Stimulated activated CD8-positive, alpha-beta memory T cell treated with anti-CD3 and anti-CD28 coated beads, Interleukin-4, amount 100 ng/mL, for 4 hours (primary cell): ENCODE measurements at places on chromosomes 5 and 9.

DNA sequence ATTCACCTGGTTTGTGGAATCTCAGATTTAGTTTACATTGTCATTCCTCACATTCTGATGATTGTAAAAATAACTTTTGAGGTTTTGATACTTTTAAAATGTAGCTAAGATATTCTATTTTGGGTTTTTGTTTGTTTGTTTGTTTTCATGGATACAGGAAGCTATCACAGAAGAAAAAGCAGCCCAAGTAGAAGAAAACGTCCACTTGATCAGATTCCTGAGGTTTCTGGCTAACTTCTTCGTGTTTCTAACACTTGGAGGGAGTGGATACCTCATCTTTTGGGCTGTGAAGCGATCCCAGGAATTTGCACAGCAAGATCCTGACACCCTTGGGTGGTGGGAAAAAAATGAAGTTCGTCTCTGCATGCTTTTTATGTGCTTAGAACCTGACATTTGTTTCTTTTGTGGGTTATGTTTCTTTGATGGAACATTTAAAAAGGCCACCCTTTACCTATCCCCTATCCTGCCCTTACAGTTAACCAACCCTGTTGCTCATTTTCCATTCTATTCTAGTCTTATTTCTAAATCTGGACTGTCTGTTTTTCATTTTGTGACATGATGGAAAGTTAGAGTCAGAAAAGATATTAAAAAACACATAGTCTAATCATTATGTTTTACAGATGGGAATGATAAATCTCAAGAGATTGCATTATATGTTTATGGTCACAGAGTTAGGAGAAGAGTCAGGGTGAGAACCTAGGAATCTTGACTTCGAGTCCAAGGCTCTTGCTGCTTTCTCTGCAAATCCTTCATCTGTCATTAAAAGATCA lies 163.7 kb downstream of the ALDH1A1 start:
- DNase-seq: no peak

- DNase-seq: no peak
Observed at GRCh38 chr5:141389153-141390042, 1.9 kb downstream of the PCDHGB4 start.

- DNase-seq: no peak
Observed at GRCh38 chr9:135040892-135041291, 46.6 kb upstream of the OLFM1 start.

DNA sequence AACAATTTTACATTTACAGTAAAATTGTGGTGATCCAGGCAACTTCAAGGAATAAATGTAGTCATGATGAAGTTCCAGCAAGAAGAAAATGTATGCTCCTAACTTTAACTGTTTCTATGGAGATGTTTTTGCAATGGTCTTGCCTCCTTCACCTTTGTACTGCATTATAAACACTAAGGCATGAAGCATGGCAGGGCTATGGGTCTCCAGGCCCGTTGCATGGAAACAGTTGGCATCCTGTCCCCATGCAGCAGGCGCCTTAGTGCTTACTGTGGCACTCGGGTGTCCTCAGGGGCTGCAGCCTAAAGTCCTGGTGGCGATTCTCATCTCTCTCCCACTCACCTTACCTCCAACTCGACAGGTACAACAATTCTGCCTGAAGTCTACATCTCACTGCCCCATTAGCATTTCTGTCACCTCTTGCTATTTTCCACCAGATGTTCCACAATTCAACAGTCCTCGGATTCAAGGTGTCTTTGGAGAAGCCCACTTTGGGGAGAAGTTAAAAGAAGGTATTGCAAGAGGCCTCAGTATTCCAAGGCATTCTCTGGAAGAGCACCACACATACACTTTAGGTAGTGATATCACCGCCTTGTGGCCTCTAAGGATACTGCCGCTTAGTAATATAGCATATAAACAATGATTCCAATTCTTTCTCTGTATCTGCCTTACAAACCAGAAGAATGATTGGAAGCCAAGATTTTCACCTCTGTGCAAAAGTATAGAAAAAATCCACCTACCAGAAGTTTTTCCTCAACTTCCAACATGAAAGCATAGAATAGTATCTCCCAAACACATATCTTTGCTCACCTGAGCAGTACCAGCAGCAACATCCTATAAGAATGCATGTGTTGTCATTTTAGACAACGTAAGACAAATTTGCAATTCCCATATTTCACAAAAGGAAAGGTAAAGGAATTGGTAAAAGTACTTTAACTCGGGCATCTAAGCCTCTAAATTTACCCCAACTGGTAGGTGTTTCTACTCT lies 5.1 kb downstream of the LIFR start:
- DNase-seq: no peak

DNA sequence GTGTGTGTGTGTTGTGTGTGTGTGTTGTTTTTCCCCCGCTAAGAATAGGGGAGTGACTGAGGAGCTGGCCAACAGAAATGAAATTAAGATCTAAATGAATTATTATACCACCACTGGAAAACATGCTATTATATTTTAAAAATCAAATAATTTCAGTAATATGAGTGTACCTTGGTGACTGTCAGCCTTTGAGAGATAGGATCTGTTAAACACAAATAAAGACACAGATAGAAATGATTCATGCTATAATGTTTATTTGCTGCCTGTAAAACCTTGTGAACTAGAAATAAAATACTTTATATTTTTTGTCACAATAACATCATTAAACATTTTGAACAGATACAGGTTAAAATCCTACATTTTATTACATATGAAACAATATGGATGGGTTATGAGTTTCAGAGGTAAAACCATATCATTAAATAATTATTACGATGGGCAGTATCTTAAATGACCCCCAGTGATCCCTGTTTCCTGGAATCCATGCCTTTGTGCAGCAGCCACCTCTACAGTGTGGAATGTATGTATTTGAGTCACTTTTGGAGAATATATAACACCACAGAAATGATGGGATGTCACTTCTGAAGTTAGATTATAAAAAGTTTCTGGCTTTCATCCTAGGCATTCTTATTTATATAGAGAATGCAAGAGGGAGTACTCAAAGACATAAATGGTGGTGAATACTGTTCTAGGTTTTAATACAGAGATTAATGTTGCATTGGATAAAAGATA lies 617.2 kb downstream of the CDH18 start:
- DNase-seq: no peak

DNA sequence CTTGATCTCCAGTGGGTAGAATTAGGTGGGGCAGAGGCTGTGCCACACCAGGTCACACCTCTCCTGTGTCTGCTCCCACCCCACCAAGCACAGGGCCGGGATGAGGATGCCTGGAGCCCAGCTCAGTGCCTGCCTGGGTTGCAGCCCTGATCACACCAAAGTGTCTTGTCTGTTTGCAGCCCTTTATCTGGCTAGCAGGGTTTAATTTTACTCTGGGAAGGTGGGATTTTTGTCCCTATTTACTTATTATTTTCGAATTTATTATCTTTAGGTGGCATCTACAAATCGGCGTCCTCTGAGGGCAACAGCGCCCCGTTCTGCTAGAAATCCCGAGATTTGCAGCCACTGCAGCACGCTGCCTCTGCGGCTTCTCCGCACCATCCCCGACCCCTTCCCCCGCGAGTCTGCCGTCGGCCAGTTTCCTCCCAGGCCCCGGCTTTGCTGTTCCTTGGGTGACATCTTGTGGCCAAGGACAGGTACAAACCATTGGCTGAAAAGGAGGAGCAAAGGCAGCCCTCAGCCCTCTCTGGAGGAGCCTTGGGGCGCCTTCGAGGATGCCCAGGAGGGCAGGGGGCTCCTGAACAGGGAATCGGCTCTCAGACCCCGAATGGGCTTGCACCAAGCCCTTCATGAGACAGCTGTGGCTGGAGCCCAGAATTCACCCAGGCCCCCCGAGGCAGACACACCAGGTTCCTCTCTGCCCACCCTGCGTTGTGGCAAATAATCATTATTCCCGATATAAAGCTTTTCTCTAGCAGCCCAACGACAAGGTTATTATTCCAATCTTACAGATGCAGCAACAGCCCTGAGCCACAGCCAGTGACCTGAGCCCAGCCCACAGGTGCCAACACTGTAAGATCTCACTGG lies 113.0 kb downstream of the GAPVD1 start:
- peak; percentile 30 for DNase-seq

- DNase-seq: no peak
Observed at GRCh38 chr5:136137497-136138220, 5.0 kb downstream of the SMAD5 start.

DNA sequence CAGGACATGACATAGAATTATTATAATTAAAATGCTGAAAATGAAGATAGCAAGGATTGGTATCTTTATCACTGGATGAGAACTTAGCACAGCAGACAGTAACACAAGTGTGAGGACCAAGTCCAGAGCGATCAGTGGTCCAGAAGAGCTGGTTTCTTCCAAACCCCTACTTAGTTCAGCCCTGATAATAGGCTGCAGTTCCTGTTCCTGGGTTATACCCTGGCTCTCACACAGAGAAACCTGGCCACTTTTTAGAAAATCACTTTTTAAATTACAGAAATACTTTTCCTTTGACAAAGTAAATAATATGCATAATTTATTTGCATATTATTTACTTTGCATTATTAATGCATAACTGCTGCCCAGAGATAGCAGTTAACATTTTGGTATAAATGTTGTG lies 40.3 kb downstream of the CYSTM1 start:
- DNase-seq: no peak

DNA sequence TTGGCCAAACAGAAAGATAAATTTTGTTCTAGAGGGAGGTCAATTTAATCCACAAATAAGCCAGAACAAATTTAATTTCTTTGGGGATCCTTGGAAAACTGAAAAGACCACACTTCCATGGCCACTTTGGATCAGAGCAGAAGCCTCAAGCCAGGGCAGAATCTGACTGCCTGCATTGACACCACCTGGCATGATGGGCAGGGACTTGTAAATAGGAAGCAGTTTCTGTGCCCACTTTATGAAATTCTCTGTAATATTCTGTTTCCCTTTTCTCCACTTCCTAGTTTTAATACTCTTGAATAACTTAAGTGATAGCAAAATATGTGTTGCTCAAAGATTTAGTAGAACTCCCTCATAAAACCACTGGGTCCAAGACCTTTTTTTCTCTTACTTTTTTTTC lies 6.7 kb upstream of the TMEM252 start:
- no peak for DNase-seq

- DNase-seq: no peak
Observed at GRCh38 chr5:172188893-172189692, 1.1 kb upstream of the STK10 start.

- DNase-seq: no peak
Observed at GRCh38 chr5:160970605-160971191, 118.7 kb upstream of the ATP10B start.

GRCh38 chr5:135466178-135467050 lies 14.3 kb upstream of the TIFAB start:
- DNase-seq: no peak

DNA sequence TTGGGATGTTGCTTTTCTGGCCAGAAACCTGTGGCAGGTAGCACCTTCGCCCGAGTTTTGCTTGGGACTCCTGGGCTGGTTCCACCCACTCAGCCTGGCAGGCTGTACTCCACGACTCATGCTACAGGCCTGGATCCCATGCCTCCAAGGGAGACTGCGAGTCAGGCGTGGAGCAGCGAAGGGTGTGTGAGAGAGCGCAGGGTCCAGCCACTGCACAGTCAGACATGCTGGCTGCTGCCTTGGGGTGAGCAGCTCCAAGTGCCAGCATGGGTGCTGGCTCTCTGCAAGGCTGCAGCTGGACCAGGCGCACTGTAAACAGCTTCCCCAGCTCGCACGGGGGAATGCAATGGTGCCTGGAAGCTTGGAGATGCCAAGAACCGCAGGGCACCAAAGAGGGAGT lies 249.6 kb upstream of the EDIL3 start:
- no peak for DNase-seq

DNA sequence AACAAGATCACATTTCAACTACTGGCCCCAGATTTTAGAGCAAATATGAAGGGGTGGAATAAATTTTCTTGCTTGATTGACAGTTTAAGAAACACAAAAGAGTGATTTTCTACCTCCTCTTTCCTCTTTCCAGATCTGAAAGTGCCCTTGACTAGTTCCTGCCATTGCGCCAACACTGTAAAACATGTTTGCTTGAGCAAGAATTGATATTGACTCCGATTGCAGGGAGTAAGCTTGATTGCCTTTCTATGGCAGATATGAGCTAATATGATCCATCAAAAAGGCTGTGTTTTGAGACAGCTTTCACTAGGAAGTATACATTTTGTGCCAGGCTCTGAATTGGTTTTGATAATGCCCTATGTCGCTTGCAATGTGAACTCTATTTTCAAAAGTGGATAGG lies 508.8 kb downstream of the SEMA5A start:
- DNase-seq: no peak

DNA sequence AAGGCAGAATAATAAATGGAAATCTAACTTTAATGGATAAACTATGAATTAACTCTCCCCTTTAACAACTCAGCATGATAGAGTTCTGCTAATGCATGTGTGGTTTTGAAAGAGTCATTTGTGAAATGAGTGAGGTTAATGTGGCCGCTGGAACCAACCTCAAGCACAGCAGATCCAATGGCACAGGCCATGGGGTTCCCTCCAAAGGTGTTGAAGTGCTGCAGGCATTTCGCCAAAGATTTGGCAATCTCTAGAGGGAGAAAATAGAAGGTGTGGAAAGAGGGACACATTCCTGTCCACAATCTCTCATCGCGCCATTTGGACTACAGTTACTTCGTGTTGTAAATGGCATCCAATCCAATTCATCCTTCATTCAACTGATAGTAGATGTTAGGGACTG lies 35.0 kb downstream of the AGXT2 start:
- DNase-seq: no peak

- no peak for DNase-seq
Observed at GRCh38 chr5:58151414-58151813, 308.5 kb downstream of the PLK2 start.

DNA sequence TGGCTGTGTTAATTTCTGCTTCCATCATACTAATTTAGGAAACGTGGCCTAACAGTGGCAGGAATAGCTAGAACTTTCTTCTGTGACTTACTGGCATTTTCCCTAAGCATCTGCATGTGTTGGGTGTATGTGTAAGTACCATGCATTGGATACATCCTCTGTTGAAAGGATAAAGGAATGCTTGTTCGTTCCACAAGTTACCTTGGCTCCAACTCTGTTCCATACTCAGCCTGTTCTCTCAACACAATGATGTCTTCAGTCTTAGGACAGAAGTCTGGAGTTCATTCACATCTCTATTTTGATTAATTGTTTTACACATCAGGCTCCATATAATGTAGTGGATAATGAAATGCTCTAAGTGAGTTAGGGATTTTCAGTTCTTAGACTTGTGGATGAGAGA lies 190.1 kb upstream of the DMRT1 start:
- no peak for DNase-seq

DNA sequence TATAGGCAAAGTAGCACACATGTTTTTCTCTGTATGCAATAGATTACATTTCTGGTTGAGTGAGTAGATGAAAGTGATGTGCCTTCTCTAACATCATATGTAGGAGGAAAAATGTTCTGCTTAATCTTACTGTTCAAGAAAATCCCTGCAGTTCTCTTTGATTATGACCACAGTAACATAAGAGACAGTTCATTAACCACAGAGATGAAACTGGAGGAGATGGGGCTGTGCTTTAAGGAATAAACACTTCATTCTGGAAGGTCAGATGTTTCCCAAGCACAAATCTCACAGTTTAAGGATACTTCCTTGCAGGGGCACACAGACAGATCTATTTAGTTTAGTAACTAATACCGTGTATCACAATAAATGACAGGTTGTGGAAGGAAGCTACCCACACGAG lies 150.2 kb downstream of the SEMA5A start:
- no peak for DNase-seq

- no peak for DNase-seq
Observed at GRCh38 chr5:160271396-160271795, 41.0 kb downstream of the CCNJL start.
